NCI-H345 (cell line): ENCODE measurements at places on chromosomes 5 and 9.
A peak's percentile ranks its signal among the peaks of the same experiment; 100 is the strongest.

DNA sequence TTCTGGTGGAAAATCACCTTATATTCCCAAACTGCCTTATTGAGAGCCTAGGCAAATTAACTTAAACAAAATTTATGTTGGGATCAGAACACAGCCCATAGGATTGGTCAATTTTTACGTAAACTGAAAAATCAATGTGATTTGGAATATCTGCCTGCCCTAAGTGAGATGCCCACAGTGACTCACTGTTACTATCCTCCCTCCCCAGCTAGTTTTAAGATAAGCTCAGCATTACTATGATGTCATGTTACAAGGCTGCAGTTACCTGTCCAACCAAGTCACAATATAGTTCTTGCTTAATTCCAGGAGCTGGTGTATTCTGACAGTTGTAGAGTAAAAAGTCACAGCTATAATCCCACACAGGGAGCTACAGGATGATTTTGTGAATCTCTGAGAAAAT is 23.1 kb downstream of the SKP1 start:
- DNase-seq = no peak

DNA sequence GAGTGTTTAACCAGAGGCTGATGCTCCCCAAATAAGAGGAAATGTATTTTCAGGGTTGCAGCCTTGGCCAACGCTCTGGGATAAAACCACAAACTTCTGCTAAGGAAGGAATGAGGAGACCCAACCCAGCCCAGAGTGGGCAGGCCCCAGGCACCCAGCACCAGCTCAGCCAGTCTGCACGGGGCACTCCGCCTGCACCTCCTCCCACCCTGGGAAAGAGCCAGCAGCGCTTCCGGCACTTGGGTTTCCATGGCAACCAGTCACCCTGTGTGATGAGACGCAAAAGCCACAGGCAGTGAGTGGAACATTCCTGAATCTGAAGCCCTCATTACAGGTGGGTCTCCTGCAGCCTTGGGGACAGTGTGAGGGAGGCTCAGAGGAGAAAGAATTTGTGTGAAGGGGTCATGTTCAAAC is 85.2 kb upstream of the ZBTB43 start:
- peak; percentile 66 for DNase-seq

DNA sequence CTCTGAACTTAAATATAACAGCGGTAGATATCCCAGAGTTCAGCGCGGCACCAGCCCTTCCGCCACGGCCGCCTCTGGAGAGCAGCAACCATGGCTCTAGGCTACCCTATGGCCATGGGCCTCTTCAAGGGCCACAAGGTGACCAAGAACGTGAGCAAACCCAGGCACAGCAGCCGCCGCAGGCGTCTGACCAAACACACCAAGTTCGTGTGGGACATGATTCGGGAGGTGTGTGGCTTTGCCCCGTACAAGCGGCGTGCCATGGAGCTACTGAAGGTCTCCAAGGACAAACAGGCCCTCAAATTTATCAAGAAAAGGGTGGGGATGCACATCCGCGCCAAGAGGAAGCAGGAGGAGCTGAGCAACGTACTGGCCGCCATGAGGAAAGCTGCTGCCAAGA is 229.0 kb downstream of the ACTL7B start:
- no peak for DNase-seq

GRCh38 chr9:127256324-127256723 is 8.2 kb upstream of the GARNL3 start:
- DNase-seq = no peak

GRCh38 chr5:168790671-168791250 is 211.6 kb upstream of the PANK3 start:
- DNase-seq = no peak

DNA sequence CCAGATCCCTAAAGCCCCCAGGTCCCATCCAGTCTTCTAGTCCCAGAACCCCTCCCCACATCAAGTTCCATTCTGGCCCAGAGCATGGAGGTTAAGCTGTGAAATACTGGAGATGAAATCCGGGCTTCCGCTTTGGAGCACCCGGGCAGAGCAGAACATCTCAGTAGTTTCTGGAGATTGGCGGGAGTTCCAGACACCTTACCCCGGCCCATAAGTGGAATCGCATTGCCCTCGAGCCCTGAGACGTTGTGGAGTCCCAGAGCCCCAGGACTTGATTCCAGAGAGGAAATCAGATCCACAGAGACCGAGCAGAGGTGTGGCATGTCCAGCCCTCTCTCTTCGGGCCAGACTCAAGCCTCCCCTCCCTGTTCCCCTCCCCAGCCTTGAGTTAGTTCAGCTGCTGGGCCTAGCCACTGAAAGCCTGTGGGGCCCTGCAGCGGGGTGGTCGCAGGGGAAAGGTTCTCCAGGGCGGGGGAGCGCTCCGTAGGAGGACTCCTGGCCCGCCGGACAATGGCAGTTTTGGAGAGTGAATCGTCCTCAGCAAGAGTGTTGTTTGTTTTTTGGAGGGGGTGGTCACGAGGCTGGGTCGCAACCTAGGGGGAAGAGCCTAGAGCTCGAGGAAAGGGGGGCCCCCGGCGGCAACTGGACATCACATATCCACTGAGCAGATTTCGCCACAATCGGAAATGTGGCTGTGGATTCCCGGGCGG is 1.0 kb upstream of the PAX5 start:
- peak; percentile 41 for DNase-seq

GRCh38 chr5:32231241-32231640 is 57.1 kb upstream of the GOLPH3 start:
- DNase-seq = no peak

DNA sequence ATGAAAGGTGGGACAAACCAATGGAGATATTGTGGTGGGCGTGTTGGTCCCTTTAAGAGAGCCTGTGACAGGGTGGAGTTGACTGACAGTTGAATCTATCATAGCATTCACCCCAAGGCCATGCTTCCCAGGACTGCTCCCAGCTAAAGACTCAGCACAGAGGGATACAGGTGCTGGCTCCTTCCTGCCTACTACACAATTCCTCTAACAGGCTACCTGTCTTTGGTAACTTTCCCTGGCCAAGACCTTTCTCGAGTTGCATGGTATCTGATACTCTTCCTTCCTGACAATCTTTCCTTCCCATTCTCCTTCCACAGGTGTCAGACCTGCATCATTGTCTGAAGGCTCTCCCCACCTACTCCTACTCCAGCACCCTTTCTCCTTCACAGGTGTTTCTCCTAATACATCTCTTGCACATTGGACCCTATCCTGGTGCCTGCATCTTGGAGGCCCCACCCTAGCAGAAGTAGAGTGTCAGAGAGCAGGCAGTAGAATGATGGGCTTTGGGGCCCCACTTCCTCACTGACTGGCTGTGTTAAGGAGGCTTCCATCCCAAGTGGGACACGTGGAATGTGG is 120.7 kb upstream of the ALDH1B1 start:
- DNase-seq = no peak

- DNase-seq = no peak
Measured at GRCh38 chr9:17900606-17901005, 321.7 kb downstream of the SH3GL2 start.

GRCh38 chr9:108439947-108440346 is 415.8 kb downstream of the ACTL7B start:
- no peak for DNase-seq

DNA sequence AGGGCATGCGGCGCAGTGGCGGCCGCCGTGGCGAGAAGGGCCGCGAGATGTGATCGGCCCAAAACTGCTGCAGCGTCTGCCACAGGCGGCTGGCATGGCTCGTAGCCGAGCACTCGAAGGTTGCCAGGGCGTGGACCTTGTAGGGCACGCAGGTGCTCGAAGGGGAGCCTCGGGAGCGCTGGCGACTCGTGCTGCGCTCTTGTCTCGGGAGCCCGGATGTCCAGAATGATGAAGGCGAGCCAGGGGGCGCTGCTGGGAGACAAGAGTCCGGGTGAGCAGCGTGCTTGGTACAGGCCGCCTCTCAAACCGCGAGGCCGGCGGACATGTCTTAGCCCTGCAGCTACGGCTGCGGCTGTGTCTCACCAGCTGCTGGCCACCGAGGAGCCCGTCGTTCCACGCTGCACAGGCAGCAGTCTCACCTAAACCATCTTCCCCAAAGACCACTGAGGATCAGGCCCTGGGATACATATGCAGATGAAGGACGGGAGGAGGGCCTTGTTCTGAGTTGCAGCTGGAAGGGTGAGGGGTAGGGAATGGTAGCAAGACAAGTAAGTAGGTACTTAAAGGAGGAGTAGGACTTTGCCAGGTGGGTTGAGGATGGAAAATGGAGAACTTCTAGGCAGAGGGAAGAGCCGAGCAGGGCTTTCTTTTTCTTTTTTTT is 1.7 kb downstream of the CBY3 start:
- DNase-seq = peak; percentile 88

- DNase-seq = no peak
Measured at GRCh38 chr9:9592104-9592503, 1020.7 kb downstream of the PTPRD start.

- no peak for DNase-seq
Measured at GRCh38 chr5:172111852-172112225, 76.2 kb downstream of the STK10 start.

- DNase-seq = peak; percentile 71
Measured at GRCh38 chr9:93134015-93134739, at the start of gene NINJ1. TSS of gene NINJ1 (minus strand) at chr9:93134251. CDS start at chr9:93134217, 34 bp downstream.

- DNase-seq = no peak
Measured at GRCh38 chr5:132896685-132897084, 23.2 kb downstream of the LEAP2 start.

- DNase-seq = no peak
Measured at GRCh38 chr5:104062621-104063377, 500.2 kb upstream of the NUDT12 start.

DNA sequence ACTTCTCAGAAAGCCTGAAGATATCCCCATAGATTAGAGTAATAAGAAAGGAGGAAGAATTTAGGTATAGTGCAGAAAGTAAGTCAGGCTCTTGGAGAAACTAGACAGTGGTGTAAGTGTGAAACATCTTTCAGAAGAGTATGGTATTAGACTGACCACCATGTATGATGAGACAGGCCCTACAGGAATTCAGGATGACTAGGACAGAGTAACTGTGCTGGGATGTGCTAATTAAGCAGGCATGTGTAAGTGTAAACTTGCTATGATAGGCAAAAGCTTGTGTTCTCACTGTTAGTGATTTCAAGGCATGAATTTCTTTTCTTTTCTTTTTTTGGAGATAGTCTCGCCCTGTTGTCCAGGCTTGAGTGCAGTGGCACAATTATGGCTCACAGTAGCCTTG is 70.8 kb downstream of the RAB24 start:
- no peak for DNase-seq

GRCh38 chr9:14089051-14089803 is 224.7 kb downstream of the NFIB start:
- DNase-seq = no peak

DNA sequence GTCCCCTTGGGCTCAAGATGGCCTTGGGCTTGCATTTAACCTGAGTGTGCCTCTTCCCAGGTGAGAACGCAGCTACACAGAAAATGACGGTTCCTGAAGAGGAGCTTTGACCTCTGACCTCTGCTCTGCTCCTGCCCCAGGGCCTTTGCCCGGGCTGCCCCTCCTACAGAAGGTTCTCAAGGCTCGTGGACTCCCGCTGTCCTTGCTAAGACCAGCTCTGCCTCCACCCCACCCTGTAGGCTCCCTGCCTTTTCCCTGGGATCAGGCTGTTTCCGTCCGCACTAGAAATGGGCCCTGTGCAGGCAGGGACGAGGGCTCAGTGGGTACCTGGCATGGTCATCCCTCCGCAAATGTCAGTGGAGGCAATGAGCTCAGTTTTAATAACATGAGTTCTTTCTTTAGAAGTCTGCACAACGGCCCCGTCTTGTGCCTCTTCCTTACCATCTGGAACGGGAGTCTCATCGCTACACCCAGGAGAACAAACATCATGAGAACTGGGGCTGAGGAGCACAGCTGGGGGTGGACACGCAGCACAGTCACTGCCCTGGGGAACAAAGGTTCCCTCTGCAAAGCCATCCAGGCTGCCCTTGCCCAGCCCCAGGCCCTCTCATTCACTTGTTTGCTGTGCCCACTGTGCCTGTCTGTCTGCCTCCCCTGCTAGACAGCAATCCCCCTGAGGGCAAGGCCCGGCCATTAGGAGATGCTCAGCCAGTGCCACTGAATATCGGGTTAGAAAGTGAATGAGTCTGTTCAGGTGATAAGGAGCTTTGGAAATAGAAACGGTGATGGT is 26.7 kb upstream of the LPCAT1 start:
- no peak for DNase-seq

DNA sequence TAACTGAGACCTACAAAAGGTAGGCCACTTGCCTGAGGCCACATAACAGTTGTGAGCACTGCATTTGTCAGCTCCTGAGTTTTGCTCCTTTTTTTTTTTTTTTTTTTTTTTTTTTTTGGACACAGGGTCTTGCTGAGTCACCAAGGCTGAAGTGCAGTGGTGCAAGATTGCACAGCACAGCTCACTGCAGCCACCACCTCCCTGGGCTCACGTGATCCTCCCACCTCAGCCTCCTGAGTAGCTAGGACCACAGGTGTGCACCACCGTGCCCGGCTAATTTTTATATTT is 37.1 kb downstream of the LAMC3 start:
- no peak for DNase-seq

- DNase-seq = no peak
Measured at GRCh38 chr9:37602817-37603216, 10.4 kb upstream of the TOMM5 start.

DNA sequence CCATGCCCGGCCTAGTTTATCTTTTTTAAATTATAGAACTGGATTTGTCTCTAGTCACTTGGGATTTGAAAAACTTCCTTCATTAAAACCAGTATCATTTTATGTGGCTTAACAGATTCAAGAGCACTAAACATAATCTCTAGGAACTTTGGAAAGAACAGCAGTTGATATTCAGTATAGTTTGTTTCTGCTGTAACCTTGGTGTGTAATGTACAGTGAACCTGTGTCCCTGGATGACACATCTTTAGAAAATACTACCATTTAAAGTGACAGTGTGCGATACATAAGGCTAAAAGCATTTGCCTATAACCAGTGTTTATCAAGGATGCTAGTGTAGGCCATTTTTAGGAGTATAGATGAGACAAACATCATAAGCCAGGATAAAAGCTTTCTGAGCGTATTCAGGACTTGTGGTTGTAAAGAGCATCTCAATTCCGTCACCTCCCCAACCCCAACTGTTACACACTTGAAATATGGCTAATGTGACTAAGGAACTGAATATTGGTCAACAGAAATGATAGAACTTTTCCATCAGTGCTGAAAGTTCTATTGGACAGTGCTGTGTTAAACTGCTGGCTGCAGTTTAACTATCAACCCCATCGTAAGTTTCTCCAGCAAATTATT is 4.4 kb downstream of the SNX18 start:
- no peak for DNase-seq

GRCh38 chr9:14321517-14322130 is 7.7 kb upstream of the NFIB start:
- no peak for DNase-seq

DNA sequence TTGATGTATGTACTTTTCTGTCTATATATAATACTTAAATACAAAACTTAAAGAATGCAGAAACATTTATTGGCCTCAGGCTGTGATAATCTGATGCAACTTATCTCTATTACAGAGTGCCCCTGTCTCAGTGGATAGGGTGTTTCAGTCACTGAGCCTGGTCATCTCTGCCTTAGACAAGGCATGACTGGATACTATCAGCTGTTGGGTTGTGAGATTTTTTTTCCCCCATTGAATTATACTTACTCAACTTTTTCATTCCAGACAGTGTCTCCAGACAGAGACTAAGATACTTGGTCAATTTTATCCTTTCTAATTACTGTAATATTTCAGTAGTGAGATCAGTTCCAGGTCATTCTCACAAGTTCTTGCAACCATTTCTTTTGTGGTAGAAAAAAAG is 26.7 kb downstream of the XRCC4 start:
- DNase-seq = no peak

- DNase-seq = no peak
Measured at GRCh38 chr5:95861864-95862561, 39.5 kb upstream of the GLRX start.
